ENCODE measurements at places on chromosomes 7 and 10.

GRCh38 chr10:129897871-129898626 is 66.0 kb downstream of the EBF3 start:
- DNase-seq, result no peak

DNA sequence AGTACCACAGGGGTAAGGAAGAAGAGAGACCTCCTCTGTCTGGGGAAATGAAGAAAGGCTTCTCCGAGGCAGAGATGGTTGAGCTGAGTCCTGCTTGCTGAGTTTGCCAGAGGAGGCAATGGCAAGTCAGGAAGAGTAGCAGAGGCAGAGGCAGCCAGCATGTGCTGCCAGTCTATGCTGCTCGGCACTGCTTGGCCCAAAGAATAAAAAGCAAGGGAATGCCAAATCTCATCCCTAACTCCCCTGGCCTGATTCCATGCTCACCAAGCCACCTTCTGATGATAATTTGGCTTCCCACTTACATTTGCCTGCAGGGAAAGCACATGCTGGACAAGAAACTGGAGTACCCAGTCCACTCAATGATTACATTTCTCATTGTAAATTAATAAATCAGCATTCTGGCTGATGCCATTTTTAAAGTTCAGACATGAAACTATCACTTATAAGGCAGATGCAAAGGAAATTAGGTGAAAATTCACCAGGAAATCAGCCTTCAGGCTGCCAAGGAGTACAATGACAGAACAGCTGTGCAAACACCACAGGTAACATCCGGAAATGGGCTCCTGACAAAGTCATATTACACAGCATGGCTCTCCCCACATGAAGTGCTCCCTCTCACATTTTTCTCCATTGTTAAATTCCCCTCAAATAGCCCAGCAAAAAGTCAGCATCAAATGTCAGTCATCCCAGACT is 245.9 kb downstream of the MTERF1 start:
- DNase-seq, result no peak

GRCh38 chr10:102917314-102917961 is 656 bp upstream of the CNNM2 start:
- peak; percentile 75 for DNase-seq

DNA sequence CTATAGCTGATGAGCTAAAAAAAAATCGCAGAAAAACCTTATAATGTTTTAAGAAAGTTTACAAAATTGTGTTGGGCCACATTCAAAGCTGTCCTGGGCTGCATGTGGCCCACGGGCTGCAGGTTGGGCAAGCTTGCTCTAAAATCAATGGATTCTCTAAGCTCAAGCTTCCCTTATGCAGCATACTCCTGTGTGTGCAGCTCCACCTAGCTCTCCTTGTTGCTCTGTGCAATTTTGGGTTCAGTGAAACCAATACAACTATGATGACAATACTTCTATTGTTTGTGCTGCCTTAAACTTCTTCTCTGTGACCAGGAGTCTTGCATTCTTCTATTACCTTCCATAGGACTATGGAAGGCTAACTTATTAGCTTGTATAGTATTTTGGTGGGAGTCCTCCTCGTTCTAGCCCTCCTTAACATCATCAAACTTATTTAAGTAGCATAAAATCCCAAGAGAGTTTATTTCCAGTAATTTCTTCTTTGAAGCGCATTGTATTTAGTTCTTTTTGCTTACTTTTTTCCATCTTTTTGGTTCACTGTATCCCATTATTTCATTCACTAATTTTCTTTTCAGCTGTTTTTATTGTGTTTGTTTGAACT is 170.9 kb upstream of the SMIM30 start:
- no peak for DNase-seq

GRCh38 chr10:133324198-133324792 is 12.4 kb downstream of the CALY start:
- DNase-seq, result peak; percentile 65

GRCh38 chr10:25493122-25493893 is 318.5 kb downstream of the GPR158 start:
- no peak for DNase-seq

GRCh38 chr7:44221231-44221791 is 20.5 kb downstream of the YKT6 start:
- no peak for DNase-seq

- no peak for DNase-seq
Observed at GRCh38 chr7:130683026-130683425, 3.3 kb downstream of the TSGA13 start.

DNA sequence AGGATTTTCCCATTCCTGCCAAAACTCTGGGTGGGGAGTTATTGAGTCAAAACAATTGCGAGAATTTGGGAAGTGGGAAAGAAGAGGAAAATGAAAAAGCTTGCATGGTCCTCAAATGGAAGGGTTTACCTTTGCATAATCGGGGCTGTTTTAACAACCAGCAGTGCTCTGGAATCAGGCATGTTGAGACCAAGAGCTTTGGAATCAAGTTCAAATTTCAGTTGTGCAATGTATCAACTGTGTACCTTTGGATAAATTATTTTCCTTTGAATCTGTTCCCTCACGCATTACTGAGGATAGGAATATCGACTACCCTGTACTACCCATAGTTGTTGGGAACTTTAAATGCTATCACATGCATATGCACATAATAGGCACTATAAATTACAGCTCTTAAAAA is 205.5 kb downstream of the JCAD start:
- no peak for DNase-seq

GRCh38 chr7:33854801-33855350 is 50.5 kb upstream of the BMPER start:
- DNase-seq, result no peak

DNA sequence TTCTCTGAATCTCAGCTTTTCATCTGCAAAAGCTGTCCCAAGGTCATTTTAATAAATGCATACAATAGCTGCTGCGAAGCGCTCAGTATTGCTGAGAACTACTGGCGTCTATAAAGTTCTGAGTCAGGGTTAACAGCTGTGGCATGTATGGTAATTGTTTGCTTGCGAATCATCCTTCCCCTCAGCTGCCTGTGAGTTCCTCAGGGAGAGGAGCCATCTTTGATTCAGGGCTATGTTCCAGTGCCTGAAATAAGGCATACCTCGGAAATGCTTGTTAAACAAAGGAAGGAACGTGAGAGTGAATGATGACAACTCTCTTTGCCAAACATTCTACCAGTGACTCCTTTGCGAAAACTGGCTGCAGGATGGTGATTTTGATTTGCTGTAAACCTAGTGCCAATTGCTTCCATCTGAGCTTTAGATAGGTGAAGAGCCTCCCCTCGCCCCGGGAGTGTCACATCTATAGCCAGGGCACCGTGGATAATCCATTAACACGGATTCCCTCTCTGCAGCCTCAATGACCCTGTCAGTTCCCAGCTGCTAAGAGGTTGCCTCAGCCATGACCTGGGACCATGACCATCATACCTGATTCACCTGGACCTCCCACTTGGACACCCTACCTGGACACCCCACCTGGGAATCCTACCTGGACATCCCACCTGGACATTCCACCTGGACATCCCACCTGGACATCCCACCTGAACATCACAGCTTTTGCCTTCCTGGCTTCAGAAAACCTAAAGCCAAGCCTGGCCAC is 39.6 kb downstream of the GPRIN2 start:
- DNase-seq, result no peak

- no peak for DNase-seq
Observed at GRCh38 chr7:128845987-128846386, 15.8 kb downstream of the FLNC start.

GRCh38 chr7:79055722-79056415 is 397.6 kb downstream of the MAGI2 start:
- DNase-seq, result no peak

- no peak for DNase-seq
Observed at GRCh38 chr7:45238806-45239205, 81.2 kb downstream of the RAMP3 start.

DNA sequence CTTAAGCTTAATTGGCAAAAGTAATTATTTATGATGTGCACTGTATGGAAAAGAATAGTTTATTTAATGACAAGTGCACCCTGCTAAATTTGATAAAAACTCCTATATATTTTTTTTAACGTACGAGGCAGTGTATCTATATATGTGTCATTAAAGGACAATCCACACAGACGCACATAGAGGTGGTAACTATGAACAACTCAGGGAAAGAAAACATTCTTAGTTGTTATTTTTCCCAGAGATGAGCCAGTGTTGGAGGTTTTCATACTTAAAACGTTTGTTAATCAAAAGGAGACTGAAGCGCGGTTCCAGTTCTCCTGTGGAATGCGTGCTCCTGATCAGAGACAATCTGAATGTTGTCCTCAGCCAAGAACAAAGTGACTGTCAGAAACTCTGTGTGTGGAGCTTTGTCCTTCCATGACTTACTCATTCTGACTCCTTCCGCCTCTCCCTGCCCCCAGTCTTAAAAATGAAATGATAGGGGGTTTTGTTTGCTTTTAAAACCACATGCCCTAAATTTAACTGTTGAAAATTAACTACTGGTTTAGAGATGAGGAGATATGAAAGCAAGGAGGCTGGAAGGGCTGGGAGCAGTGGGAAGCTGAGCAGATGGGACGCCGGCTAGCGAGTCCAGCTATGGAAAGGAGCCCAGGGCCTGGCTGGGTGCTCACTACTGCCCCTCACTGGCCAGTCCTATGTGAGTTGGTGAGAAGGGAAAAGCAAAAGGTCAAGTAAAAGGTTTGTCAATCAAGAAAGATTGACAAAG is 99.6 kb downstream of the SVIL start:
- no peak for DNase-seq

DNA sequence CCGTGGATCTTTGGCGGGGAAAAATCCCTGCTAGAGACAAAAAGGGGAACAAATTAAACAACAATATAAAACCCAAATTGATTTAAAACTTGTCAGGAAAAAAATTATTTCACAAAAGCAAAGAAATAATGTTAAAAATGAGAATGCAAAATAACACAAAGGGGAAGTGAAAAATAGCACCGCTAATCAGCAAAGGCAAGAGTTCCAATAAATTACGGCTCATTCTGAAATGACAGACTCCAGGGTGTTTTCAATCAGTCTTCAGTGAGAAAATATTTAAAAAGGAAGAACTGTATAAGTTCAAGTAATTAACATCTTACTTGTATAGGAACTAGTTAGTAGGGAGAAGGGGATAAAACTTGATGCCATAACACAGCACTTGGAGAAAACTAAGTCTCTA is 336.8 kb downstream of the LRRTM3 start:
- DNase-seq, result no peak

GRCh38 chr10:14191871-14192270 is 138.9 kb downstream of the FRMD4A start:
- DNase-seq, result no peak

DNA sequence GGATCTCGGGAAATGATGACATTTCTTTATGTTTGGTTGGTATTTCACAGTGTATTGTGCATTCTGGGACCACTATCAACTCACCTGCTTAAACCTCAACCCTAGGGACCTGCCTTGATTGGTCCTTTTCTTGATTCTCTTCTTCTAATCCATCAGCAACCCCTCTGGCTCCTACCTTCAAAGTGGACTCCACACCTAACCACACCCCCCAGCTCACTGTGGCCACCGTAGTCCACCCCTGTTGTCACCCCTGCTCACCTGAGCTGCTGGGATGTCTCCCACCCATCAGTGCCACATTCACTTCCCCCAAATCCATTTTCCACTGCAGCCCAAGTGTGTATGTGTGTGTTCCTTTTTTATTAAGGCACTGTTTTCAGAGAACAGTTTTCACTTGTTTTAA is 145.0 kb downstream of the PLPP4 start:
- DNase-seq, result no peak

DNA sequence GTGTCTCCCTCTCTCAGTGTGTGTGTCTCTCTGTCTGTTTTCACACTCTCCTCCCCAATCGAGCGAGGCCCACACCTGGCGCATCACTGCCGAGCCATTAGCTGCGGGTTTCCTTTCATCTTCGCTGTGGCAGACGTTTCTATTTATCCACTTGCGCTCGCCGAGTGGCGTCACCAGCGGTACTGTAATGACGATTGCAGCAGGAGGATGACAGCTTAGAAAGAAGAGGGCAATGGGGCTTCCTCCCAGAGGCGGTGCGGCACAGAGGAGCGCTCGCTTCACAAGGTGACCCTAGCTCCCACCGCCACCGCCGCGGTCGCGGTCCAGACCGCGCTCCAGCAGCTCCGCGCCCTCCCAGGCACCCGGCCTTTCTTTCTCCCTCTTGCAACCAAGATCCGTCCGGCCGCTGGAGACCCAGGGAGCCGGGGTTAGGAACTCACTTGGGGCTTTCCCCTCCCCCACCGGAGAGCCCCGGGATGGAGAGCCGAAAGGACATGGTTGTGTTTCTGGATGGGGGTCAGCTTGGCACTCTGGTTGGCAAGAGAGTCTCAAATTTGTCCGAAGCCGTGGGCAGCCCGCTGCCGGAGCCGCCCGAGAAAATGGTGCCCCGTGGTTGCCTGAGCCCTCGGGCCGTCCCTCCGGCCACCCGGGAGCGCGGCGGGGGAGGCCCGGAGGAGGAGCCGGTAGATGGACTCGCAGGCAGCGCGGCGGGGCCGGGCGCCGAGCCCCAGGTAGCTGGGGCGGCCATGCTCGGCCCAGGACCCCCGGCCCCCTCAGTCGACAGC is at the start of gene EVX1:
Gene EVX1, plus strand, starts transcription at position 248 of the 785 bp plus-strand sequence. Its CDS starts 229 bp downstream, at position 477.
- no peak for DNase-seq

- DNase-seq, result no peak
Observed at GRCh38 chr10:29343607-29344038, 54.8 kb downstream of the LYZL1 start.

DNA sequence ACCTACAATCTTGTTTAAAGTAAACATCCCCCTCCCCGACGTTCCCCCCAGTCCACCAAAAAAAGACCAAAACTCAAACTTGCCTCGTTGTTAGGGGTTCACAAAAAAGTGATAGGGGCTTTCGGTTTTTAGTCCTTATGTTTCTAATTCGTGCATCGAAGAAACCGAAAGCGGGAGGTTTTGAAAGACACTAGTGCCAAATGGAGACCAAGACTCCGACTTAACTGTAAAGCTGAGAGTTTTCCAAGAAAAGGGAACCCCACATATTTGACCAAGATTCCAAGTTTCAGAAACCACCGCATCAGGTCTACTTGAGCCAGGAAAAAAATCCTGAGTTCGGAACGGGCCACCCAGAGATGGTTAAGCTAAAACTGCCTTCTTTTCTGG is 534 bp downstream of the PSMA2 start:
- no peak for DNase-seq

- DNase-seq, result no peak
Observed at GRCh38 chr7:128383776-128384175, 22.3 kb upstream of the PRRT4 start.

GRCh38 chr7:132592936-132593335 is 16.7 kb upstream of the PLXNA4 start:
- no peak for DNase-seq

GRCh38 chr10:127577376-127578258 is 28.5 kb downstream of the NPS start:
- DNase-seq, result no peak

DNA sequence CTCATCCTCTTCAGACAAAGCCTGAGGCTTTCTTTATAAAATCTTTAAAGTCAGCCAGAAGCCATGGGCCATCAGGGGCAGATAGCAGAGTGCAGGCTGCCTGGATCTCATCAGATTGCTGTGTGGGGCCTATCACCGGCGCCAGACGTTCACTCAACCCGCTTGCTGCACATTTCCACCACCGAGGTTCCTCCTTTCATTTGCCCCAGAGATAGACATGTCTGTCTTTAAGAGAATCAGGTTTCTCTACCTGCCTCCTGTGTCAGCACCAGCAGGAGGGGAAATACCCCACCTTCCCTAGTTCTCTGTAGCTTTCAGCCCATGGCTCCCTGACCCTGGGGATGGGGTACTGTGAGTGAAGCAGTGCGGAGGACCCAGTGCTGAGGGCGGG is 22.0 kb downstream of the SLC18A2 start:
- DNase-seq, result no peak

- no peak for DNase-seq
Observed at GRCh38 chr10:108862676-108863350, 1060.5 kb downstream of the XPNPEP1 start.
